ENCODE measurements at places on chromosomes 5 and 9.

DNA sequence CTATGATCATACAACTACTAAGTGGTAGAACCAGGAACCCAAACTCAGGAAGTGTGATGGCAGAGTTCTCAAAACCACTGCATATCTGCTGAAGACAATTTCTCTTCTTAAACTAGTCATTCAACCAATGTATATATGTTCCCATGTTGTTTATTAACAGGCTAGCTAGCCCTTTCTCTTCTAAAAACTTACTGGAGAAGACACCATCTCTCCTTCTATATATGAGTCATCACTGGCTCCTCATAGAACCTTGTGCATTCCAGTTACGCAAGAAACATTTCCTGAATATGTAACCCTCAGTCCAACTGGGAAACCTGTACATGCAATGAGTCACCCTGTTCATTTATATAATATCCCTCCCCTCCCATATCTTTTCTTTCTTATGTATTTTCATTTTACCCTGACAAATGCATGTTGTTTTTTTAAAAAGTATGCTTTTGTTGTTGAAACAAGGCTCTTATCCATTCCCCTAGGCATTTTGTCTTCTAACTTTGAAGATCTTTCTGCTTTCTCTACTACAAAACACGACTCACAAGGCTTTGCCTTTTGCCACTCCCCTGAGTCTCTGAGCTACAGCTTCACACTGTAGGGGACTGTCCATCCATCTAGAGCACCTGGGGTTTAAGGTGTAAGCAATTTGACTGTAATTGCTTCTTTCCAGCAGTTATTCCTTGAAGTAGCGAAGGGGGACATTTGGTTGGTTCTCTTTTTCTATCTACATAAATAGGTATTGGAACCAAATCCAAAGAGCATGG lies 119.5 kb downstream of the ANXA1 start:
- peak; percentile 72 for DNase-seq

- no peak for DNase-seq
Observed at GRCh38 chr5:57770039-57770438, 287.4 kb upstream of the ACTBL2 start.

DNA sequence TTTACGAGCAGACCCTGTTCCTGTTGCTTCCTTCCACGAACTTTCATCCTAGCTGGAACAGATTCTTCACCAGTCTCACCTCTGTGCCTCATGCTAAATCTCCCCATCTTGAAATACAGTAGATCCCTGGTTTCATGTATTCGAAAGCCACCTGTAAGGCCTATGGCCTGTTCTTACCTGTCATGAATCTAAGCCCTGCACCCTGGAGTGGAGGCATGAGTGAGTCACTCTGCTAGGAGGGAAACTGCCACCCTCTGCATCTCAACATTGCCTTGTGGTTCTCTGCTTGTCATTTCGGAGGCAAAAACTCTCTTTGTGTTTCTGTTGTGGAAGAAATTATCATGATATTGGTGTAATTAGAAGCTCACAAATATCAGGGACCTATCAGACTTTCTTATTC lies 320.0 kb downstream of the ENC1 start:
- DNase-seq, result no peak

DNA sequence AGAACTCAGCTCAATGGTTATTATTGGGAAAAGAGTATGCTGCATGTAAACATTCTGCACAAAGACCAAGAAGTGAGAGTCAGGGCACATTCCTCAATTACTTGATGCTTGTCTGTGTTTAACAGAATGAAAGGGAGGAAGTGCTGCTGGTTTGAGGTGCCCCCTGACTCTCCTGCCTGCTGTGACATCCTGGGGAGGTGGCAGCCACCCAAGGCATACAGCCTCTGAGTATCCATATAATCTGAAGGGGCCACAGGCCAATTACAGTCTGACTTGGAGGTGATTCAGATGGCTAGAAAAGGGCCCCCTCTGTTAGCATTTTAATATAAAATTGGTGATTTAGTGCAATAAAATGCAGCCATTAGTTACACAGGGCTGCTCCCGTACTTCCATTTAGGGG lies 313.8 kb downstream of the ASTN2 start:
- no peak for DNase-seq

DNA sequence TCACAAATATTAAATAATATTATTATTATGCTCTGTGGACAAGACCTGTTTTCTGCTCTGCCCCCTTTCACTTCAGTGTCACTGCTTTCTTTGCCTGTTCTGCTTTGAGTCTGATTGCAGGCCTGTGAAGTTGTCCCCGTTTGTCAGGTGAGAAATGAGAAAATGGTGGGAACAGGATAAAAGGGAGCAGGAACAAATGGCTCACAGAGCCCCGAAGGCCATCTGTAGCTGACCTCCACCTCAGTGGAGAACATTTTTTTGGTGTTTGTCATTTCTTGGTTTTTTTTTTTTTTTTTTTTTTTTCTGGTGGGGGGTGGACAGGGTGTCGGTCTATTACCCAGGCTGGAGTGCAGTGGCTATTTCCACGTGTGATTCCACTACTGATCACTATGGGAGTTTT lies 13.2 kb upstream of the S100Z start:
- DNase-seq, result no peak

All from NCI-H460 (cell line).